Heart left ventricle (tissue), 16 donors: ENCODE measurements at places on chromosomes 11 and 22. TPM values are rescaled to one million over a fixed set of nuclear protein-coding genes. Genes with fewer than 3 reads are reported as not detected.
A peak's percentile ranks its signal among the peaks of the same experiment; 100 is the strongest.

Gene SHANK3
- total RNA-seq: 22.5 TPM

Gene OR10S1
- not detected for total RNA-seq

- H3K36me3 ChIP-seq: no peaks in the 10 kb centered on the region
- peak; percentile 33 for DNase-seq
- no peaks in the 10 kb centered on the region for H3K4me1 ChIP-seq
Observed at GRCh38 chr22:39617970-39618757, 47.6 kb downstream of the CACNA1I start.

- H3K4me1 ChIP-seq: peaks cover 11% of the 10 kb centered on the region
- H3K36me3 ChIP-seq: no peaks in the 10 kb centered on the region
- H3K27me3 ChIP-seq: no peaks in the 10 kb centered on the region
Observed at GRCh38 chr22:49943405-49943765, 17.2 kb upstream of the PIM3 start.

Gene TMX2
- 63.9 TPM for total RNA-seq

Gene BARX2
- not detected for total RNA-seq

GRCh38 chr11:120956710-120957495, 67.0 kb upstream of the TBCEL start:
- H3K27ac ChIP-seq: no peak overlapping the region
- no peaks in the 10 kb centered on the region for H3K27me3 ChIP-seq
- DNase-seq: no peak
- no peak overlapping the region for H3K4me3 ChIP-seq
- H3K36me3 ChIP-seq: no peaks in the 10 kb centered on the region
- peaks cover 12% of the 10 kb centered on the region for H3K4me1 ChIP-seq
